ENCODE measurements at places on chromosomes 11 and 22. TPM values are rescaled to one million over a fixed set of nuclear protein-coding genes. Genes with fewer than 3 reads are reported as not detected.

SAA2 gene
- not detected for total RNA-seq

PRR33 gene
- not detected for total RNA-seq

SPON1 gene
- not detected for total RNA-seq

FGF3 gene
- not detected for total RNA-seq

TREH gene
- not detected for total RNA-seq

ASPHD2 gene
- total RNA-seq = 1.4 TPM

MOV10L1 gene
- not detected for total RNA-seq

AIFM3 gene
- 4.6 TPM for total RNA-seq

TMPRSS4 gene
- not detected for total RNA-seq

CRYBB2 gene
- not detected for total RNA-seq

KRTAP5-7 gene
- total RNA-seq = not detected

TMPRSS6 gene
- total RNA-seq = not detected

KDM4D gene
- total RNA-seq = 0.45 TPM

HARBI1 gene
- total RNA-seq = 6.5 TPM

PIH1D2 gene
- total RNA-seq = 0.77 TPM

P2RX6 gene
- 0.70 TPM for total RNA-seq

NAALAD2 gene
- total RNA-seq = not detected

PLAAT2 gene
- 0.60 TPM for total RNA-seq

ACRV1 gene
- not detected for total RNA-seq

TBX10 gene
- not detected for total RNA-seq

FOXR1 gene
- total RNA-seq = not detected

BTBD18 gene
- total RNA-seq = not detected

PDGFD gene
- total RNA-seq = 7.7 TPM

HEPHL1 gene
- not detected for total RNA-seq

VPS26B gene
- 19.0 TPM for total RNA-seq

ZNF280B gene
- total RNA-seq = 1.3 TPM

C11orf65 gene
- 0.29 TPM for total RNA-seq

LMO2 gene
- total RNA-seq = 0.22 TPM

MMP27 gene
- total RNA-seq = not detected

MS4A15 gene
- total RNA-seq = not detected

GGTLC3 gene
- total RNA-seq = not detected
